ENCODE measurements at places on chromosomes 2 and 18.

DNA sequence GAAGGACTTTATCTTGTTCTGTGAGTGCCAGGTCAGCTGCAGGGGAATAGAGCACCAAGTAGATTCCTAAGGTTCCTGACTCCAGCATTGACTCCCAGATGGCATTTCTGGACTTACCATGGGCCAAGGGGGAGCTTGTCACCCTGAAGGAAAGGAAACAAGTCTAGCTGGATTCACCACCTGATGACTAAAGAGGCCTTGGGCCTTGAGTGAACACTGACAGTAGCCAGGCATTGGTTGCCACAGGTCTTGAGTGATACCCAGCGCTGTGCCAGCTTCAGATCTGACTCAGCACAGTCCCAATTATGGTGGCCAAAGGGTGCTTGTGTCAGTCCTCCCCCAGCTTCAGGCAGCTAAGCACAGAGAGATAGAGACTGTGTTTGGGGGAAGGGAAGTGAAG, 40.1 kb upstream of the CAPN13 start:
- no peak for DNase-seq

DNA sequence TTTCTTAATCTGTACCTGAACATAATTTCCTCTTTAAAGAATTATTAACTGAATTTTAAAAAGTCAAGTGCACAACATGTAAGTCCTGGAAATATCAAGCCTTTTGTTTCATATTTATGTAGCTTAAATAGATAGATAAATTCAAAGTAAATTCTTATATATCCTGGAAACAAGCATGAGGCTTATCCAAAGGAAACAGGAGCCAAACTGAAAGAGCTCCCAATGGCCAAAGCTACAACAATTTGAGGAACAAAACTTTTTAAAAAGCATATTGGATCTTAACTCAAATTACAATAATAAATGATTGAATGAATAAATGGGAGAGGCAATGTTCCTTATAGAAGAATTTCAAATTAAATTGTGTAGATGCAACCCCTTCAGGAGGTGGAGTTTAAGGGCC, 679.1 kb downstream of the METTL4 start:
- DNase-seq, result no peak

- no peak for DNase-seq
Observed at GRCh38 chr2:222931659-222932058, 70.8 kb downstream of the ACSL3 start.

GRCh38 chr2:35932276-35932963, 423.2 kb upstream of the CRIM1 start:
- DNase-seq, result no peak

Data from activated CD4-positive, alpha-beta T cell treated with anti-CD3 and anti-CD28 coated beads for 24 hours (primary cell).